ENCODE measurements at places on chromosomes 1 and 21.

DNA sequence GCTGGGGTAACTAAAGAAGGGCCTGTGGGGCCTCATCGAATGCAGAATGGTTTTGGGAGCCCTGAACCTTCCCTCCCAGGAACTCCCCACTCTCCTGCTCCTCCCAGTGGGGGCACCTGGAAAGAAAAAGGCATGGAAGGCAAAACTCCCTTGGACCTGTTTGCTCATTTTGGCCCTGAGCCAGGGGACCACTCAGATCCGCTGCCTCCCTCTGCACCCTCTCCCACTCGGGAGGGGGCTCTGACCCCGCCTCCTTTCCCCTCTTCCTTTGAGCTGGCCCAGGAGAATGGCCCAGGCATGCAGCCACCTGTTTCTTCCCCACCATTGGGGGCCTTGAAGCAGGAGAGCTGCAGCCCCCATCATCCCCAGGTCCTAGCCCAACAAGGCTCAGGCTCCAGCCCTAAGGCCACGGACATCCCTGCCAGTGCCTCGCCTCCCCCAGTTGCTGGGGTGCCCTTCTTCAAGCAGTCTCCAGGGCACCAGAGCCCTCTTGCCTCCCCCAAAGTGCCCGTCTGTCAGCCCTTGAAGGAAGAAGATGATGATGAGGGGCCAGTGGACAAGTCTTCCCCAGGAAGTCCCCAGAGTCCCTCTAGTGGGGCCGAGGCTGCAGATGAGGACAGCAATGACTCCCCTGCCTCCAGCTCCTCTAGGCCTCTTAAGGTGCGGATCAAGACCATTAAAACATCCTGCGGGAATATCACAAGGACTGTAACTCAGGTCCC lies 4.7 kb downstream of the ZNF687 start:
- no peak for DNase-seq

GRCh38 chr1:220921498-220921897 lies 42.3 kb downstream of the HLX start:
- no peak for DNase-seq

- no peak for DNase-seq
Observed at GRCh38 chr1:235635938-235636662, 13.5 kb downstream of the GNG4 start.

DNA sequence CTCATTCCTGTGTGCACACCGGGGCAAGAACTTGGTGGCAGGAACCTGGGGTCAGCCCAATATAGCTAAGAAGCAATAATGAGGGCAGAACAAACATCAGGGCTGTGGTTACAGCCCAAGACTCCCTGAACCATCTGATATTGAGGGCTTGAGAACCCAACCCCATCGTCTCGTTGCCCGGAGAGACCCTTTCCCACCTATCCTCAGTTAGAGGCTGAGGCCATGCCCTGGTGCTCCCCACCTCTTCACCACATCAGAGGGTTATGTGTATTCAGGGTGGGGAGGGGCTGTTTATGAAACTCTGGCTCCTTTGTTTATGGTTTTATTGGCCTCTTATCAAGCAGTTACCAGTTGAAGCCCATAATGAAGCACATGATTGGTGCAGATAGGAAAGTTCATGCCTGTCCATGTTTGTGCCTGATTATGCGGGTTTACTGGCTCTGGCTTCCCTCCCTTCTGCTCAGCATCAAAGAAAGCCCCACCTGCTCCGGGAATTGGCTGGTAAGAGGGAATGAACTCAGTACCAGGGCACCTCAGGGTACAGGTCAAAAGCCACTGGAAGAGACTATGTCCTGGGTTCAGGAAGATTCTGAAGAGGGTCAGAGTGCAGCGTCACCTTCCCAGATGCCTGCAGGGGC lies 14.5 kb downstream of the NUAK2 start:
- no peak for DNase-seq

DNA sequence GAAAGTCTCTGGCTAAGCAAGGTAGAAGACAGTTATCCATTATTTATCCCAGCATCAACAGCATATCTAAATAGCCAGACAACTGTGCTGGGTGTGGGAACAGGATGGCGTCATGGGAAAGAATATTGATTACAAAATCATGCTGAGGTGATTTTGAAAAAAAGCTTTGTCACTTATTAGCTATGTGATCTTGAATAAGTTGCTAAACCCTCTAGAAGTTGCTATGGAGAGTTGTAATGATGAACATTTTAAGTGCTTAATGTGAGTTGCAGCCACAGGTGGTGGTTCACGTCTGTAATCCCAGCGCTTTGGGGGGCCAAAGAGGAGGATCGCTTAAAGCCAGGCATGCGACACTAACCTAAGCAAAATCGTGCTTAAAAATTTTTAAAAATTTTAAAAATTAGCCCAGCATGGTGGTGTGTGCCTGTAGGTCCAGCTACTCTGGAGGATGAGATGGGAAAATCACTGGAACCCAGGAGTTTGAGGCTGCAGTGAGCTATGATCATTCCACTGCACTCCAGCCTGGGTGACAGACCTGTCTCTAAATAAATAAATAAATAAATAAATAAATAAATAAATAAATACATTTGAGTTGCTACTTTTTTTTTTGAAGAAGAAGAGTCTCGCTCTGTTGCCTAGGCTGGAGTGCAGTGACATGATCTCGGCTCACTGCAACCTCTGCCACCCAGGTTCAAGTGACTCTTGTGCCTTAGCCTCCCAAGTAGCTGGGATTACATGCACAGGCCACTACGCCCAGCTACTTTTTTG lies 33.6 kb downstream of the WNT2B start:
- DNase-seq, result no peak
